ENCODE measurements at places on chromosomes 12 and 14. TPM values are rescaled to one million over a fixed set of nuclear protein-coding genes. Genes with fewer than 3 reads are reported as not detected.

DNA sequence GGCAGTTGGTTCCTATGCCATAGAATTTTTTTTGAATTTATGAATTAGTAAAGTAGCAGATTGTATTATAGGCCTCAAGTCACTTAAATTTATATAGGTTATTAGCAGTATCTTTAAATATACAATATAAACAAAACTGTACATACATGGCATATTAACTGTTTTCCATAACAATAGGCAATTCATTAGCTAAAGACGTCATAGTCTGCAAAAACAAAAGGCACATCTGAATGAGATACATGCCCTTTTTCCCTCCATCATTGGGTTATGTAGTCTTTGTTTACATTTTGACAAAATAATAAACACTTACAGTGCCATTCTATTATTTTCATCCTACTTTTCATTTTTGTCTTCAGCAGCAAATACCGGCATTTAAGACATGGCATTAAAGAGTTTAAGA is 1.1 kb upstream of the VCPKMT start:
- H3K27me3 ChIP-seq: no peaks in the 10 kb centered on the region
- H3K36me3 ChIP-seq: peaks cover 15% of the 10 kb centered on the region
- H3K27ac ChIP-seq: no peak overlapping the region
- H3K4me3 ChIP-seq: no peak overlapping the region
- H3K4me1 ChIP-seq: peaks cover 28% of the 10 kb centered on the region

DNA sequence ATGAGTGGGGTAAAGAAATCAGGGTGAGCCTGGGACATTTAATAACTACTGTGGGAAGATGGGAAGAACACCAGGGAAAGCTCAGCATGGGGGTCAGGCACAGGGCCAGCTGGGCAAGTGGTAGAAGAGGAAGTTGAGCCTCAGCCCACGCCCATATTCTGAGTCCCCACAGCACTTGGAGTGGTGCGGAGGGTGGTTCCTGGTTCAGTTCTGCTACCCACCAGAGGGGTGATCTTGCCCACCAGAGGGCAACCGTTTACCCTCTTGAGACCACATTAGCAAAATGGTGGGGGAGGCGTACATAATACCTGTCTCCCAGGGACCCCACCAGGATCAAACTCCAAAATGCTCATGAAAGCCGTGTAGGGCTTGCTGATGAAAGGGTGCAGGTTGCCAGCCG is 16.8 kb upstream of the ANKRD33 start:
- no peak overlapping the region for H3K27ac ChIP-seq
- H3K36me3 ChIP-seq: no peaks in the 10 kb centered on the region
- DNase-seq: no peak
- peaks cover 34% of the 10 kb centered on the region for H3K27me3 ChIP-seq

- no peaks in the 10 kb centered on the region for H3K36me3 ChIP-seq
- no peak overlapping the region for H3K4me3 ChIP-seq
- no peak overlapping the region for H3K27ac ChIP-seq
- no peaks in the 10 kb centered on the region for H3K4me1 ChIP-seq
These were observed 214.9 kb downstream of the CNTN1 start for GRCh38 chr12:40907115-40907527.

DNA sequence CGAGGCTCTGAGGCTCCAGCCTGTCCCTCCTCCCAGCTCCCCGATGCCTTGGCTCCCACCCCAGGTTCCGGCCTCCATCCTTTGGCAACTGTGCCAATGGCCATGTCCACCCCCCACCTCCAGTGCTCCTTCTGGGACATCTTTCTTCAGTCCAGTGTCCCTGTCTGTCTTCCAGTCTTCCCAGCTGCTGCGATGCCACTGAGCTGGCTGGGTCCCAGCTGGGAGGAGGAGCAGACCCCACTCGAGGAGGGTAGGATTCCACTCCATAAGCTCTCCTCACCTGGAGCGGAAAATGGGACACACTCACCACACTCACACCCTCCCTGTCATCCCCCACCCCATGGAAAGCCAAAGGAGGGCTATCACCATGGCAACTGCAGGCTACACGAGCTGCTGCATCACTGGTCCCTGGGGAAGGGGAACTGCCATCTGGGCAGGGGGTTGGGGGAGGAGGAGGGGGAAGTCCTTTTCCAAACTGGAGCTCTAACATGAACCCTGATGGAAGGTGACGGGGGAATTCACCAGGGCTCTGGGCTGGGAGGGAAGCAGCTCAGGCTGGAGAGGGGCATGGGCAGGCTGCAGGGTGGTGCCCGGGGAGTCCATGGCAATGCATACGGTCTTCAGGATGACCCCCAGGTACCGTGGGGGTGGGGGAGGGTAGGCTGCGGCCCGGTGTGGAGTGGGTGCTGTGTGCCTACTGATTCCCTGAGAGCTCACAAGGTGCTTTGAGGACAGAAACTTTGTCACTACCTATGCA is 94.3 kb downstream of the LRRC74A start:
- no peak overlapping the region for H3K4me3 ChIP-seq
- no peaks in the 10 kb centered on the region for H3K27me3 ChIP-seq
- peak overlapping the region; percentile 66 for H3K27ac ChIP-seq

GRCh38 chr14:96104469-96105057 is 65.4 kb downstream of the C14orf132 start:
- H3K4me3 ChIP-seq: no peak overlapping the region
- no peaks in the 10 kb centered on the region for H3K36me3 ChIP-seq
- DNase-seq: no peak
- no peaks in the 10 kb centered on the region for H3K27me3 ChIP-seq
- peaks cover 8% of the 10 kb centered on the region for H3K4me1 ChIP-seq

Gene TAS2R8
- total RNA-seq: not detected

DNA sequence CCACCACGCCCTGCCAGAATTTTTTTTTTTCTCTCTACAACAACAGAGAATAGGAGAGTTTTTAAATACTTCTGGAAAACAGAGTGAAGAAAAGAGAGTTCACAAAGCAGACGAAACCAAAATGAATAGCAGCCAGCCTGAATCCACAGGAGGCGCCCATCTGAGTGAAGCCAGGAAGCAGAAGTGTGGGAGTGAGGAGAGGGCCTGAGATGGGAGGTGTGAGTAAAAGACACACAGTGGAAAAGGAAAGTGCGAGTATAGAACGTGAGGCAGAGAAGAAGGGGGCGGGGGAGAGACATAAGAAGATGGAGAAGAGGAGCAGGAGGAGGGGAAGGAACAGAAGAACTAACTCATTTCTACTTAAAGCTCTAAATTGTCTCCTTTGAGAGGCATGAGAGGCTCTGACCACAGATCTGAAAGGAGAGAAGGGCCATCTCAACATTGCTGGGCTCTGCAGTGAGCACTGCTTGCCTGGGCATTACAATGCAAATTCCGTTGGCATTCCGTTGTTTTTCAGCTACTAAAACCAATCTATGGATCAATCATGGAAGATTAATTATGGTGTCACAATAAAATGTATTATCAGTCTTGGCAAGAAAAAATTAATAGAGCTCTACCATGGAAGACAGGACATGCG is 140.1 kb upstream of the CPSF6 start:
- H3K4me1 ChIP-seq: peaks cover 9% of the 10 kb centered on the region
- no peak overlapping the region for H3K4me3 ChIP-seq
- no peaks in the 10 kb centered on the region for H3K36me3 ChIP-seq
- peak; percentile 7 for DNase-seq

DNA sequence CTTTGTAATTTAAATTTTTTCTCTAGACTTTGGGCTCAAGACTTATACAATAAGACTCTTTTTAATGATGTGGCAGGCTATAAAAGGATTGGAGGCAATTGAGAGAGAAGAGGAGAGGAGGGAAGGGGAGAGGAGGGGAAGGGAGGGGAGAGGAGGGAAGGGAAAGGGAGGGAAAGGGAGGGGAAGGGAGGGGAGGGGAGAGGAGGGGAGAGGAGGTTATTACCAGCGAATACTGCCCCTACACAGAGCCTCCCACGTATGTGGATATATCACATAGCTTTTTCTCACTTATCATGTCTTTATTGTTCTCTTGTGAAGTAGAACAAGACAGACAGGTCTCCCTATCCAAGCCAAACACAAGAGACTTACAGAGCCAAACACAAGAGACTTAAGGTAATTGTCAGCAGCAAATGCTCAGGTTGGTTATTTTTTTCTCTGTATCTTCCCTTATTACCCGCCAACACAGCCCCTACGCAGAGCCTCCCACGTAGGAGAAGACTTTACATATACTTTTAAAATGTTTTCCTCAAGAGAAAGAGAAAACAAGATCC is 63.1 kb downstream of the DRAM1 start:
- H3K27ac ChIP-seq: no peak overlapping the region
- peaks cover 18% of the 10 kb centered on the region for H3K27me3 ChIP-seq
- DNase-seq: no peak
- peaks cover 9% of the 10 kb centered on the region for H3K4me1 ChIP-seq
- no peak overlapping the region for H3K4me3 ChIP-seq

Gene GALNT16
- not detected for total RNA-seq

Gene PIWIL1
- total RNA-seq: not detected

GRCh38 chr12:32158525-32158924 is 51.9 kb downstream of the BICD1 start:
- H3K4me3 ChIP-seq: no peak overlapping the region
- H3K4me1 ChIP-seq: no peaks in the 10 kb centered on the region
- no peaks in the 10 kb centered on the region for H3K36me3 ChIP-seq
- no peak for DNase-seq

Gene ARMH4
- not detected for total RNA-seq

Gene TMPRSS12
- total RNA-seq: not detected

- H3K27me3 ChIP-seq: no peaks in the 10 kb centered on the region
- no peak for DNase-seq
- H3K36me3 ChIP-seq: no peaks in the 10 kb centered on the region
- H3K4me3 ChIP-seq: no peak overlapping the region
- no peak overlapping the region for H3K27ac ChIP-seq
These were observed 40.1 kb downstream of the VWF start for GRCh38 chr12:6084261-6084968.

DNA sequence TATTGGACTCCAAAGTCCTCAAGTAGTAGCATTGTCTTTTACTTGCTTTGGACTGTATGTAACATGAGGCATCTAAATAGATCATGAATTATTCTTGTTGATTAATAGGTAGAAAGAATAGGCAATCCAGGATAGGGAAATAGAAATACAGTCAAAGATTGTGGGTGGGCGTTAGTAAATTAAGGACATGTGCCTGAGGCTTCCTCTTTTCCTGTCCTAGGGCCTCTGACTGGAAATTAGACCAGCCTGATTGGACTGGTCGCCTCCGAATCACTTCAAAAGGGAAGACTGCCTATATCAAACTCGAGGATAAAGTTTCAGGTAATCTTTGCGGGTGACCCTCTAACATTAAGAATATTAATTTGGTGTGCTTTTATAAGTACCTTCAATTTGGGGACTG is 7.6 kb downstream of the NECAP1 start:
- H3K27me3 ChIP-seq: no peaks in the 10 kb centered on the region
- DNase-seq: no peak
- H3K36me3 ChIP-seq: peaks cover 47% of the 10 kb centered on the region
- H3K4me3 ChIP-seq: no peak overlapping the region
- H3K4me1 ChIP-seq: peaks cover 34% of the 10 kb centered on the region

GRCh38 chr12:52871291-52872039 is 22.7 kb upstream of the KRT78 start:
- no peaks in the 10 kb centered on the region for H3K27me3 ChIP-seq
- no peaks in the 10 kb centered on the region for H3K36me3 ChIP-seq
- peaks cover 25% of the 10 kb centered on the region for H3K4me1 ChIP-seq
- DNase-seq: no peak
- H3K27ac ChIP-seq: no peak overlapping the region
- H3K4me3 ChIP-seq: no peak overlapping the region

DNA sequence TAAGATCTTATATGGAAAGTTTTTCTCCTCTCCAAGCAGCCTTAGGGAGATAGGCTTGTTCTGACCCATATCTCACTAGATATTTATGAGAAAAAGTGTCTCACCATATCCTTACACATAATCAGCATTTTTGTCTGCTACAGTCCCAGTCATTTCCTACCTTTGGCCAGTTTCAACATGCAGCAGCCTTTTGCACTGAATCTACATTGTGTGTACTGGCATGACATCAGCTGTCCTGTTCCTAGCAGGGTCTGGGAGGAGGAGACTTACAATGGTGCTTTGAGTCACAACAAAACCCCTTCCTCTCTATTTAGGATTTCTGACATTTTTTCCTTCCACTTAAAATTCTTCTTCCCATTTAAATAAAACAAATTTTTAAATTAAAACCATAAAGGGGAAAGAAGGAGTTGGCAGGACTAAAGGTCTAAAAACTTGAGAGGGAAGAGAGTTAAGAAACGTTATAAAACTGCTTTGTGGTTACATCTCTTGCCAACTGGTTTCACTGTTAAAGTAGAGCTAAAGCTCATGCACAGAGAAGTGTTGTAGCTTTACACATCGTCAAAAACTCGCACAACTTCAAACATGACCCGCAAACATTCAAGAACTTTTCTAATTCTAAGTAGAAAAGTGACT is 53.3 kb upstream of the CERS5 start:
- no peaks in the 10 kb centered on the region for H3K27me3 ChIP-seq
- H3K4me3 ChIP-seq: peak overlapping the region; percentile 49
- H3K27ac ChIP-seq: peak overlapping the region; percentile 75
- H3K36me3 ChIP-seq: no peaks in the 10 kb centered on the region
- DNase-seq: peak; percentile 77
- H3K4me1 ChIP-seq: peaks cover 37% of the 10 kb centered on the region

GRCh38 chr12:47041327-47041726 is 38.1 kb upstream of the PCED1B start:
- no peaks in the 10 kb centered on the region for H3K36me3 ChIP-seq
- H3K4me1 ChIP-seq: peaks cover 5% of the 10 kb centered on the region
- no peak overlapping the region for H3K4me3 ChIP-seq
- DNase-seq: no peak
- no peak overlapping the region for H3K27ac ChIP-seq

Gene FLVCR2
- total RNA-seq: 10.4 TPM

- no peak overlapping the region for H3K27ac ChIP-seq
- H3K4me1 ChIP-seq: peaks cover 12% of the 10 kb centered on the region
- peaks cover 15% of the 10 kb centered on the region for H3K27me3 ChIP-seq
- no peak overlapping the region for H3K4me3 ChIP-seq
- DNase-seq: no peak
These were observed 134.7 kb downstream of the FGD4 start for GRCh38 chr12:32533971-32534590.

DNA sequence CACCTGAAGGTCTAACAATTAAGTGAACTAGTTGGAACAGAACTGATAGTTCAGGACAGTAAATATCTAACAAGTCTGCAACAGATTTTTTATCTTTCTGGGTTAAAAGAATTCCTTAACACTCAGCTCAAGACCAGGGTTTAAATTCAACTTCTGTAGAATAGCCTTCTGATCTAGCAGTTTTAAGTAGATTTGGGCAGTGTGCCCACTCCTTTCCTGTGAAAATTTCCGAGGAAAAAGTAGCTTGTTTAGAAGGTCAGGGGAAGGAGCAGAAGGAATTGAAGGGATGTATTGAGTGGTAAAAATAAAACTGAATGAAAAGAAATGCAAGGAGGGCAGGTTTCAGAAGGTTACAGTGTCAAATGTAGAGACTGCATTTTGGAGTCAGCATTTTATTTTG is 45.8 kb downstream of the ATL1 start:
- no peaks in the 10 kb centered on the region for H3K36me3 ChIP-seq
- no peak overlapping the region for H3K27ac ChIP-seq
- H3K4me1 ChIP-seq: no peaks in the 10 kb centered on the region
- H3K27me3 ChIP-seq: no peaks in the 10 kb centered on the region
- H3K4me3 ChIP-seq: no peak overlapping the region
- no peak for DNase-seq
